ENCODE measurements at places on chromosomes 12 and 14. TPM values are rescaled to one million over a fixed set of nuclear protein-coding genes. Genes with fewer than 3 reads are reported as not detected.
A peak's percentile ranks its signal among the peaks of the same experiment; 100 is the strongest.

GRCh38 chr12:47276253-47276620 lies 196.5 kb upstream of the AMIGO2 start:
- no peak for DNase-seq

- DNase-seq, result no peak
These were observed 1.0 kb downstream of the GMFB start for GRCh38 chr14:54487771-54488170.

GRCh38 chr12:113466454-113467141 lies 5.1 kb downstream of the LHX5 start:
- no peak for DNase-seq

DNA sequence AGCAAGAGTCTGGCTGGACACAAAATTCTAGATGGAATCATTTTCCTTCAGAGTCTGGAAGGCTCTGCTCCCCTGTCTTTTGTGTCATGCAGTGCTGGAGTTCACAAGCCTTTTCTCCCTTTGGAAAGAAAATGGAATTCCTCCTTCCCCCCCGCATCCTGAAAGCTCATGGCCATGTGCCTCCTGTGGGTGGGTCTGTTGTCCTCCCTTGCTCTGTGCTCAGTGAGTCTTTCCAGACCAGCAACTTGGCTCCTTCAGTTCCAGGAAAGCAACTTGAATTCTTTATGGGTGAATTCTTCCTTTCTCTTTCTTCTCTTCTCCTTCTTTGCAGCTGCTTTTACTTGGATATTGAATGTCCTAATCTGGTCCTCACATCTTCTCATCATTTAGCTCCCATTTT lies 70.2 kb downstream of the TUNAR start:
- DNase-seq, result no peak

- DNase-seq, result no peak
These were observed 28.2 kb upstream of the MMP17 start for GRCh38 chr12:131799828-131800593.

DNA sequence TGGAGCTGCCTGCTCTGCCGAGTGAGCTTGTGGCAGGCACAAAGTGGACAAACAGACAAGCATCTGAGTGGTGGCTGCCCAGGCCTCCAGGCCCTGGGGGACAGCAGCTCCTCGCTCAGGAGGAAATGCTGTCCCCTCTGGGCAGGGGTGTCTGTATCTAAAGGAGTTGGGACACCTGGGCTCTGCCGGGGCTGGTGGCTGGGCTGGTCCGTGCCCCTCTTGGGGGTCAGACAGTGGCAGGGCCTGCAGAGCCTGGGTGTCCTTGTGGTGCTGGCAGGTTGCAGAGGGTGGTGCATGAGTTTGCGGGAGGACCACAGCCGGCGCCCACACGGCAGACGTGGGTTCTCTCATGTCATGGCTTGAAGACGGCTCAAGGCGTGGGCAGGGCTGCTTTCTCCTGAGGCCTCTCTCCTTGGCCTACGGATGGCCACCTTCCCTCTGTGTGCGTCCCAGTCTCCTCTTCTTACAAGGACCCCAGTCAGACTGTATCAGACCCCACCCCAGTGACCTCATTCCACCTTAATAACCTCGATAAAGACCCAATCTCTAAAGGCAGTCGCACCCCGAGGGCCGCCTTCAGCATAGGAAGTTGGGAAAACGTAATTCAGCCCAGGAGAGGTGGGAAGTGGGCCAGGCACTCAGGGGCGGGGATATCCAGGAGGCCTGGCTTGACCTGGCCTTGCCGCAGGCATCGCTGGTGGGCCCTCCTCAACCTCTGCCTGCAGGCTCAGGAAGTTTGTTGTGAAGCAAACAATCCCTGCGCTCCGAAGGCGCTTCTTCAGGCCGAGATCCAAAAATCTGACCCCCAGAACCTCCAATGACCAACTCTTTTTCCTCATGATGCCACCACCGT lies 110.0 kb downstream of the KIF26A start:
- no peak for DNase-seq

- DNase-seq, result no peak
These were observed 19.3 kb downstream of the ZC2HC1C start for GRCh38 chr14:75088566-75089373.

GRCh38 chr12:52232203-52232673 lies 805 bp upstream of the KRT7 start:
- no peak for DNase-seq

DNA sequence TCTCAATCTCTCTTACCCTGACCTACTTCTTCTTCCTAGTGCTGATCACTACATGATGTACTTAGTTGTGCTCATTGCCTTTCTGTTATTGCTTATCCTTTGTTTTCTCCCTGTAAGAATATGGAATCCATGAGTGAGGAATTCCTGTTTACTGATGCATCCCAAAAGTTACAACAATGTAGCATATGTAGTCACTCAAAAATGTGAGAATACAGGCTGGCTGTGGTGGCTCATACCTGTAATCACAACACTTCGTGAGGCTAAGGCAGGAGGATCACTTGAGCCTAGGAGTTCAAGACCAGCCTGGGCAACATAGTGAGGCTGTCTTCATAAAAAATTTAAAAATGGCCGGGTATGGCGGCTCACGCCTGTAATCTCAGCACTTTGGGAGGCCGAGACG lies 8.0 kb upstream of the WDR20 start:
- no peak for DNase-seq

- DNase-seq, result no peak
These were observed 116.8 kb downstream of the PRMT8 start for GRCh38 chr12:3607821-3608220.

- no peak for DNase-seq
These were observed 164.4 kb upstream of the ALG10B start for GRCh38 chr12:38151991-38152700.

DNA sequence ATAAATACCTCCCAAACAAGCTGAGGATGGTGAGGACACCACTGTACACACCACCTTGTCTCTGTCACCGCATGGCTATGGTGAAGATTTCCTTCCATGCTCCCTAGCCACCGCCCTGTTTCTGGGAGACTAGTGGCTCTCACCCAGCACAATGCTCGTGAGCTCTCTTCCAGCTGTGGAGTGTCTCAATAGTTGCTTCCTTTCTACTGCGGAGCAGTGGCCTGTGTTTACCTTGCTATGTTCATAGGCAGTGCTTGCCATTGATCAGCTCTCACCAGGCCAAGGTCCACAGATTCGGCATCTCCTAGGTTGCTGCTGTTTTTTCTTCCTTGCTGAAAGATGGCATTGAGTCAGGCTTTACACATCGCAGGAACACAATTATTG lies 313.6 kb upstream of the RTL1 start:
- peak; percentile 9 for DNase-seq

DNA sequence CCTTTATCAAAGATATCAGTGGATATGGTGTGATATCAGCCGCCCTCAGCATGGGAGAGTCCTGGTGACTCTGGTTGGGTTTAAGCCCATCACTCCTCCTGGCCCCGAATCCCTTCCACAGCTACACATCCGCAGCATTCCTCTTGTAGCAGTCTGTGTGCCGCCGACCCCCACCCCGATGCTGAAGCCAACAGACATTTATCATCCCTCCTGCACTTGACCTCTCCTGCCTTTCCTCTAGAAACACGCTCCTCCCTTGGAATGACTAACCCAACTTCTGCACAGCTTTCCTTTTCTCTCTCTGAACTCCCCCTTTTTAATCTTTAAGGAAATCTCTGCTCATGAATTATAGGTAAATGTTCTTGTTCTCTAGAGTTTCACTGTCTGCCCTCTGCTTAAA lies 250.9 kb upstream of the FOXN3 start:
- DNase-seq, result no peak

DNA sequence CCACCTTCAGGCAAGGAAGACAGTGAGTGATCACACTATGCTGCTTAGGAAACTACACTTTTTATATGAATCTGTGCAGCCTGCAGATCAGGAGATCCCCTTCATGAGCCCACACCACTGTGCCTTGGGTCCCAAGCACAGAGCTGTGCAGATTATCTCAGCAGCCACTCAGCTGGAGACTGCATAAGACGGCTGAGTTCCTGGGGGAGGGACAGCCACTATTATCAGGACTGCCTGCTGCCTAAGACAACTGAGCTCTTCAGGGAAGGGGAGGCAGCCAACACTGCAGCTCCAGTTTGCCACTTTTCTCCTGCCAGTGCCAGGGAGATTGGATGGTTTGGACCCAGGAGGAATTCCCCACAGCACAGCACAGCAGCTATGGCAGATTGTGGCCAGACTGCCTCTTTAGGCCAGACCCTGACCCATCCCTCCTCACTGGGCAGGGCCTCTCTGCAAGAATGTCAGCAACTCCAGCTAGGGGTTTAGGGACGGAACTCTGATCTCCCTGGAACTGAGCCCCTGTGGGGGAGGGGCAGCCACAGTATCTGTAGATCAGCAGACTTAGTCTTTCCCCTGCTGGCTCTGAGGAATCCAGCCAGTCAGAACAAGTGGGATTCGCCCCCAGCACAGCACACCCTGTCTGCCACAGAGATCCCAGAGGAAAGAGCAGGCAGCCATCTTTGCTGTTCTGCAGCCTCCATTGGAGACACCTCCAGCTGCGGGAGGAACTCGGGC lies 141.3 kb downstream of the KLHL28 start:
- peak; percentile 15 for DNase-seq

DNA sequence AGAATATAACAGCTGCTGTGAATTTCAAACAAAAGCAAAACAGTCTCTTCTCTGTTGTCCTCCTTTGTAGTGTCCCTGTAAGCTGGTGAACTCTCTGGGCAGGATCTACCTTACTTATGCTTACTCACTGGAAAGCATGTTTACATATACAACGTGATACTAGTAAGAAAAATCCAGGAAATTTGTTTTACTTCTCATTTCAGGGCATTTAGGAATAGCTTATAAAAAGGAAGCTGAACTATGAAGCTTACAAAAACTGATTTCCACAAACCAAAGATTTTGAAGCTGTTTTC lies 311.0 kb downstream of the NOVA1 start:
- no peak for DNase-seq

DNA sequence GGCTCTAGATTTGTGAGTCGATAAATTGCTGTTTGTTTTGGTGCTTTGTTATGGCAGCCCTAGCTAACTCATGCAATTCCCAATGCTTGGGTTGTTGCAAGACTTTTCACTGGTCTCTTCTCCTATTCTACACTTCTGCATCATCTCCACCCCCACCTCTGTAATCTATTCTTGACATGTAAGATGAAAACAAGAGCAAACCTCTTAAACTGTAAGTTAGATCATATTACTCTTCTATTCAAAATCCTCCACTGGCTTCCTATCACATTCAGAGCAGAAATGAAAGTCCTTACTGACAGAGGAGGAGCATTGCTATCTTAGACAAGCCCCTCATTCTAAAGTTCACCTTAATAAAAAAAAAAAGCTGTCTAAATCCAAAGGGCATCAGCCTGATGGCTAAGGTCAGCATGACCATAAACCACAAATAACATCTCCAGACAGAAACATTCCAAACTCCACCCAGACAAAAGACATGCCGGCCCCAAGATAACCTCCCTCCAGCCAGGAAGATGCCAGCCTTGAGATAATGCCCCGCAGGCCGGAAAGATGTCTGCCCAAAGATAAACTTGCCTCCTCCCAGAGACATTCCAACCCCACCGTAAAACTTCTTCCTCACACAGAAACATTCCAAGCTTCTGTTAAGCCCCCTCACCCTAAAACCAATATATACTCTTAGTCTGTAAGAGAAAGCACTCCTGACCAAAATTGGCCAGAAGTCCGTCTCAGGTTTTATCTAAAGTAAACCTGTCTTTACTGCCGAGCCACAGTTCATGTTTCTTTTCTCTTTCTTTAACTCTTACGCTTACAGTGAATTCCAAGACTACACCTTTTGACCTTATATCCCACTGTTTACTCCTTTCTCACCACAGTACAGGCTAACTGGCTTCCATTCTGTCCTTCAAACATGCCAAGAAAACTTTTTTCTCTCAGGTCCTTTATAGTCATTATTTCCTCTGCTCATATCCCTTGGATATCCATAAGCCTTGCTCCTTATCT lies 308.9 kb downstream of the KCNH5 start:
- no peak for DNase-seq

GRCh38 chr12:71183846-71184245 lies 26.0 kb upstream of the TSPAN8 start:
- no peak for DNase-seq

- DNase-seq, result no peak
These were observed 56.1 kb downstream of the ESR2 start for GRCh38 chr14:64238049-64238448.

DNA sequence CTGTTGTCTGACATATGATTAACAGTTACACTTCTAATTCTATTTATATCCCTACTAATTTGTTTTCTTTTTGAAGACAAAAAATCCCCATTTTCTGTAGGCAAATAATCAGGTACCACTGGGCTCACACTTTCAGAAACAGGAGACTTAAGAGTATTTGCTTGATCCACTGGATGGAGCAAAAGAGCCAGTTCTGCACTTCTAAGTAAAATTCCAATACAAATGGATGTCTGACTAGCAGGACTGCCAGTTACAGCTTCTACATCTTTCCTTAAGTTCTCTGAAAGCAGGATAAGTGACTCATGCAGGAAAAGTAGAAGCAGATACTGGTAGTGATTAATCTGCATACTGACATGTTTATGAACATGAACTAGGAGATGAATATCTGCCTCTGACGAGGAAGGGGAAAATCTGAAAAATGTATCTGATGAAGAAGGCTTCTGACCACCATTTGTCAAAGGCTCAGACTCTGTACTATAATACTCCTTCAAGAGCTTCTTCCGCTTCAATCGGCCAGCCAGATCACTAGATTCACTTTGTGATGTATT lies 73.8 kb upstream of the ANKS1B start:
- DNase-seq, result no peak

DNA sequence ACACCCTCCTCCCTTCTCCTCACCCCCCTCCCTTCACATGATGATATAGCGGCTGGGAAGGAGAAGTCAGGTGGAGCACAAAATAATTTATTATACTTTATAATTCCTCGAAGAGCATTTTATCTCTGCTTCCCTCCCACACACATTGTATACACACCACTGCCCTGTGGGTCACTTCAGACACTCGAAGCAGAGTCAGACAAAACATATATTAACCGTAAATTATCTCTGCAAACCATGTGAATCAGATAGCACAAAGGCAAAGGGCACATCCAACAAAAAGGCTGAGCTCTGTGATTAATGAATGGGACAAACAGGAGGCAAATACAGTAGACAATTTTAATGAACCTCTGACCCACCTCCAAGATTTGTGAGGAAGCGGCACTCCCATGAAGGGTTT lies 450.7 kb downstream of the GALC start:
- DNase-seq, result no peak

SALL2 gene
- 4.2 TPM for total RNA-seq

AKAP6 gene
- 172 TPM for total RNA-seq

DTX1 gene
- 2.4 TPM for total RNA-seq
